ENCODE measurements at places on chromosomes 4 and X. TPM values are rescaled to one million over a fixed set of nuclear protein-coding genes. Genes with fewer than 3 reads are reported as not detected.
A peak's percentile ranks its signal among the peaks of the same experiment; 100 is the strongest.

The SMARCA1 gene
- polyA plus RNA-seq, result 7.8 TPM

The RNF150 gene
- polyA plus RNA-seq, result 1.1 TPM

GRCh38 chr4:27716693-27717430 is 856.2 kb downstream of the STIM2 start:
- DNase-seq, result no peak

DNA sequence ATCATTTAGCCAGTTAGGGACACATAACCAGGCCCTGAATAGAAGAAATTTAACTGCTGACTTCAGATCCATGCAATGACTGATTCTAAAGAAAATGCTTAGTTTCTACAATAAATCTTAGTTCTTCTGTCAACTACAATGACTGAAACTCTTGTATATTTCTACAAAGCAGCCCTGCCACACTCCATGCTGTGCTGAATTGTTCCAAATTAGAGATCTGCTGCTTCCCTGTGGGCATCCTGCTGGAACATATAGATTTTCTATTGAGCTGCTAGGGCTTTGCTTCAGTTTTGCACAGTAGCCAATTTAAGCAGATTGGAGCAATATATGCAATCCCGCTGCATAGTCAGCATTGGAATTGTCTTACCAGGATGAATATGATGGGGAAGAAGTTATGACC is 312.8 kb upstream of the SMIM31 start:
- no peak for DNase-seq

DNA sequence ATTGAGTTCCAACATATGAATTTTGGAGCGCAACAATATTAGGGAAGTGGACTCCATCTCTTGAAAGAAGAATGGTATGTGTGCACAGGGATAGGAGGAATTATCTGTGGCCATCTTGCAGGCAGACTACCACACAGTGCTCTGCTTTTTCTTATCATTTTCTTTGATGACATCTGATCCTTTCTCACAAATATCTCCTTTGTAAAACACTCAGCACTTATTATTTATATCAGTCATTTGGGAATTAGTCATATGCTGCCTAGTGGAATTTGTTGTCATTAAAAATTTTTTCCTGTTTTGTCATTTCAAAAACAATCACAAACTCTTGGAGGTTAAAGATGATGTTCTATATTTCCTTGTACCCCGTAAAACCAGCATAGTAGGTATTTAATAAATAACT is 444.3 kb upstream of the ATOH1 start:
- no peak for DNase-seq

GRCh38 chr4:82696117-82696860 is 102.3 kb downstream of the SCD5 start:
- peak; percentile 23 for DNase-seq

DNA sequence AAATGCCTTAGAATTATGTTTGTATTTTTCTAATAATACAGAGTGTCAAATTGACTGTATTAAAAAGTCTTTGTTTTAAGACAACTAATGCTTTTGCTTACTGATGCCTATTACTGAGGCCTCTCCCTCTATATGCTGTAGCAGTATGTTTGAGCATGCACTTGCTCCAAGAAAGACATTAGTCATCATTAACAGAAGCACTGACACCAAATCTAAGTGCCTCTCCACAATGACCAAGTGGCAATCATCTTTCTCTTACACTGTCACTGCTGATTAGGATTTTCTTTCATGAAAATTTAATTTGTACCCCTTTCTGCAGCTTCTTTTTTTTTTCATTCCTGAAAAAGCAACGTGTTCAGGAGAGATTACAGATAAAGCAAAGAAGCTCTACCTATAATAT is 11.1 kb upstream of the MAB21L2 start:
- no peak for DNase-seq

GRCh38 chr4:22363036-22363435 is 152.8 kb downstream of the ADGRA3 start:
- no peak for DNase-seq

Data from small intestine (tissue), 16 donors.